Stimulated activated CD8-positive, alpha-beta memory T cell treated with anti-CD3 and anti-CD28 coated beads, Interleukin-7, amount 100 ng/mL, for 1 hour (primary cell): ENCODE measurements at places on chromosomes 16 and 17.

GRCh38 chr17:17940441-17940911 is 31.7 kb downstream of the TOM1L2 start:
- no peak for DNase-seq

- DNase-seq, result no peak
These were observed 99.7 kb downstream of the CMIP start for GRCh38 chr16:81544261-81544660.

DNA sequence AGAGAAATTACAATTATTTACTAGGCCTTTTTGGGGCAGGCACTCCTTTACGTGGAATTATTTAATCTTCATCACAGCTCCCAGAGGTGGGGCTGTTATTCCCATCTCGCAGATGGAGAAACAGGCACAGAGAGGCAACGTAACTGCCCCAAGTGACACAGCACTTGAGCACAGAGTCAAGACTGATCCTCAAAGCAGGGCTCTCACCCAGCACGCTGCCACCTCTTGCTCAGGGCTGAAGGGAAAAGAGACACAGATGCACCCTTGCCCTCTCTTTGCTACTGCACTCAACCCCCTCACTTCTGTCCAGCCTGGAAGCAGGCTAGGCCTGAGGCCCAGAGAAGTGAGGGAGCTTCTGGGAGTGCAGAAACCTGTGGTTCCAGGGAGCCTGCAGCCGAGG is 4.4 kb downstream of the ADAM11 start:
- DNase-seq, result no peak

DNA sequence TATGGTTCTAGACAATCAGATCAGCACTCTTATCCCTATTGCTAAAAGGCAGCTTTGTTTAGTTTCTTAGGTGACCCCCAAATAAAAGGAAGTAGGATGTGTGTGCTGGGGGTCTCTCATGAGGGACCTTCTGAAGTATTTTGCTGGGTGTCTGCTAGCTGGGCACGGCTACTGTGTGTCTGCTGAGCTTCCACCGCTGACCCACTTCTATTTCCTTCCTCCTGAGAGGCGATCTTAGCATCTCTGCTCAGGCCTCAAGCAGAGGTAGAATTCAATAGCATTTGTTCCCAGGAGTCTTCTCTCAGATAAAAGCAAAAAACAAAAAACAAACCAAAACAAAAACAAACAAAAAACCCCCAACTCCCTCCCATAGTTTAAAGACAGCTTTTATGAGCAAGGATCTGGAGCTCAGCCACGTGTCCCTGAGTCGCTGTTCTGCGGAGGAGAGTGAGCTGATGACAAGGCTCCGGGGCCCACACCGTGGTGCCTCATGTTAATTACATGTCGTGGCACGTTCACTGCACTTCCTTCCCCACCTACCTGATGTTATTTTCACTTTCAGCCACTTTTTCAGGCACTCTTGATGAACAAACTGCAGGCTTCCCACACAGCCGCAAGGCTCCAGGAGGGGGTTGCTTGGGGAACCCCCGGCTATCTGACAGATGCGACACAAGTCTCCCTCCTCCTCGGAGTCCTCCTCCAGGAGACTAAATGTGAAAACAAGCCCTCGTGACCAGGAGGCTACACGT is 83.5 kb downstream of the MARCHF10 start:
- DNase-seq, result peak; percentile 37

DNA sequence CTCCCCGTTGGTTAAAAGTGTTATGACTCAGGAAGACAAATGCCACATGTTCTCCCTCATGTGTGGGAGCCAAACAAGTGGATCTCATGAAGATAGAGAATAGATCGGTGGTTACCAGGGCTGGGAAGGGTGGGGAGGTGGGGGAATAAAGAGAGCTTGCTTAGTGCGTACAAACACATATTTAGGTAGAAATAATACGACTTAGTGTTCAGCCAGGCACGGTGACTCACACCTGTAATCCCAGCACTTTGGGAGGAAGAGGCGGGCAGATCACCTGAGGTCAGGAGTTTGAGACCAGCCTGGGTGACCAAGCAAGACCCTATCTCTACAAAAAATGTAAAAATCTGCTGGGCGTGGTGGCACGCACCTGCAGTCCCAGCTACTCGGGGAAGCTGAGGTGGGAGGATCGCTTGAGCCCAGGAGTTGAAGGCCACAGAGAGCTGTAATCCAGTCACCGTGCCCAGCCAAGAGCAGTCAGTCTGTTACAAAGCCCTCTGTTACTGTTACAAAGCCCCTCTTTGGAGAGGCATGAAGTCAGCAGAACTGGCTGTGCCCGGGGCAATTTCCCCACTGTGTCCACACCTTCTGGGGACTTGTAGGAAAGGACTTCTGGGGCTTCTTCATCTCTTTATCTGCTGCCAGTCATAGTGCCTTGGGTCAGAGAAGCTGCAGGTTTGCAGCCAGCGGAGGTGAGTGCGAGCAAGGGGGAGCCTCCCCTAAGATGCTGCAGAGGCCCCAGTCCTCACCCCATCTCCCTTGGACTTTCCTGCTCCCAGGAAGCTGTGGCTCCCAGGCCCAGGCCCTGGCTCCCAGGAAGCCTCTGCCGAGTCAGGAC is 4.3 kb upstream of the ALDH3A1 start:
- no peak for DNase-seq

DNA sequence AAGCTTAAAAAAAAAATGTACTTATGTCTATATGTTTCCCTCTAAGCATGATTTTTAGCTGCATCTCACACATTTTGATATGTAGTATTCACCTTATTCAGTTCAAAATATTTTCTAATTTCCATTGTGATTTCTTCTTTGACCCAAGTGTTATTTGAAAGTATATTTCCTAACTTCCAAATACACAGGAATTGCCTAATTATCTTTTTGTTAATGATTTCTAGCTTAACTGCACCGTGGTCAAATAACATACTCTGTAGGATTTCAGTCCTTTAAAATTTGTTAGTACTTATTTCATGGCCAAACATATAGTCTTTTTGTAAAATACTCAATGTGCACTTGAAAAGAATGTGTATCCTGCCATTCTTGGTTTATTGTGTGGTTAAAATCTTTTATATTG is 11.3 kb downstream of the TMEM220 start:
- DNase-seq, result no peak

DNA sequence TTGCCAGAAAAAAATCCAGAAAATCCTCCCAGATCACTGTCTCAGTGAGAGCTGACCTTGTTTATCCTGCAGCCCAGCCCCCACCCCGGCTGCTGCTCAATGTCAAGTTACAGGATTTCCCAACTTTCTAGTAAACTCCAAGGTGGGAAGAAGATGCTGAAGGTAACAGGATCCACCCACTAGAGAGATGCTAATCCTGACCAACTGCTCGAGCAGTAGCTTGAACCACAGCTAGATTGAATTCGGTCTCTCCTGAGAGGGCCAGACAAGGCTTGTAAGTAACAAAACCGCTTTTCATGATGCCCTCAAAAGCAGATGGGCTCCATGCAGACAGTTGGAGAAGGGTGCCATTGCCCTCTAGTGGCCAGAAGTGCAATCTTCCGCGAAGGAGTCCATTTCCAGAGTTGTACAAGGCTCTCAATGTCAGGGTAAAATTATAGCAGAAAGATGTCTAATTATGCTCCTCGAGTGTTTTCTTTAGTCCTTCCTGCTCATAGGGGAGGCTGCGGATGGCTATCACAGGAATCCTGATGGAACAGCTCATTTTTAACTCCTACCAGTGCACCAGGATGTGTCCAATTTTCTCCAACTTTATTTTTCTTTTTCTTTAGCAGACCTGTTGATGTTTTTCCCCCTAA is 3.9 kb downstream of the CDH11 start:
- DNase-seq, result peak; percentile 1
